ENCODE measurements at places on chromosomes 3 and 15.

- peak; percentile 71 for DNase-seq
Measured at GRCh38 chr15:79896131-79896633, 632 bp downstream of the MTHFS start.

DNA sequence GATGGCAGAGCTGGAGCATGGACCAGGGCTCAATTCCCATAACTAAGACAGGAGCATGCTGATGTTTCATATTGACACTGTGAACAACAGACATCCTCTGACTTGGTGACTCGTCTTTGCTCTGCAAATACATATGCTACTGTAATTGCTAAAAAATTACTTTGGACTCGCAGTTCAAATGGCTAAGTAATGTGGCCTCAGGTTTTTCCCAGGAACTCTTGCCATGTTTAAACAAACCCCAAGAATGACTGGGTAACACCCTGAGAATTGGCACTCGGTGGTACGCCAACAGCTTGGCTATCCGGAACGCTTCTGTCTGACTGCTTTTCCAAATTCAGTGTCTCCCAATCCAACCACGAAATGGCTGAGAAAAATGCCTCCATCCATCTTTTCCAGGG is 456.7 kb upstream of the THBS1 start:
- DNase-seq = no peak

GRCh38 chr15:80059786-80060355 is 395 bp downstream of the ZFAND6 start:
- DNase-seq = peak; percentile 60

- peak; percentile 61 for DNase-seq
Measured at GRCh38 chr3:105094588-105094987, 272.1 kb upstream of the ALCAM start.

DNA sequence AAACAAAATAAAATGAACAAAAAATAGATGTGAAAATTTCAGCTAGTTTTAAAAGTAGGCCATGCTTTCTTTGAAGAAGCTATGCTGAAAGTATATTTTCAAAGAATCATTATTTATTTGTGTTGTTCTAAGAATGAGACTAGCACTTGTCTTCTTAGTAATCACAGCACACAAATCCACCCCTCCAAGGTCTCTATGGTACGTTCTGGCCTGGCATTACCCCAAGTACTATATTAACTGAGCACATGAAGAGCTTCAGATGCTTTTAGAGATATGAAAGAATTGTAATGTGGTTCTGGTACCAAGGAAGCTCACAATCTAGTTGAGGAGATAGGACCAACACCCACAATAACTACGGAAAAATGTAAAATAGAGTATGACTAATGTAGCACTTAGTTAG is 416.5 kb downstream of the PLCL2 start:
- no peak for DNase-seq

- DNase-seq = no peak
Measured at GRCh38 chr3:101351829-101352228, 31.5 kb upstream of the IMPG2 start.

GRCh38 chr3:141659821-141660613 is 78.1 kb upstream of the RNF7 start:
- peak; percentile 36 for DNase-seq

GRCh38 chr15:56820333-56820732 is 87.0 kb upstream of the ZNF280D start:
- no peak for DNase-seq

DNA sequence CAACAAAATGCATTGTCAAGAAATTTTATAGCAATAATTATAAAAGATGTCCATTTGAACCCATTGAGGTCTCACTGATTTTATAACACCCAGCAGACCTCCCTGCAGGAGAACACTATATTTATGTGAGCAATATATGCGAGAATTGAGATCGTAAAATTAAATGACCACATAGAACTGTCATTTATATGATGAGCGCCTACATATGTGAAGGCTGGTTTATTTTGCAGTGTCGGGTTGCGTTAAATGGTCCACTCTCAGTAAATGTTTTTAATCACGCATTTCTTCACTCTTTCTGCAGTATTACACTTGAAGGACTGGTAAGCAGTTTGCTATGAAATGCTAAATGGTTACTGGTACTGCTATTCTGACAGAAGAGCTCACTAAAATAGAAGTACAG is 408.5 kb upstream of the AGTR1 start:
- no peak for DNase-seq

DNA sequence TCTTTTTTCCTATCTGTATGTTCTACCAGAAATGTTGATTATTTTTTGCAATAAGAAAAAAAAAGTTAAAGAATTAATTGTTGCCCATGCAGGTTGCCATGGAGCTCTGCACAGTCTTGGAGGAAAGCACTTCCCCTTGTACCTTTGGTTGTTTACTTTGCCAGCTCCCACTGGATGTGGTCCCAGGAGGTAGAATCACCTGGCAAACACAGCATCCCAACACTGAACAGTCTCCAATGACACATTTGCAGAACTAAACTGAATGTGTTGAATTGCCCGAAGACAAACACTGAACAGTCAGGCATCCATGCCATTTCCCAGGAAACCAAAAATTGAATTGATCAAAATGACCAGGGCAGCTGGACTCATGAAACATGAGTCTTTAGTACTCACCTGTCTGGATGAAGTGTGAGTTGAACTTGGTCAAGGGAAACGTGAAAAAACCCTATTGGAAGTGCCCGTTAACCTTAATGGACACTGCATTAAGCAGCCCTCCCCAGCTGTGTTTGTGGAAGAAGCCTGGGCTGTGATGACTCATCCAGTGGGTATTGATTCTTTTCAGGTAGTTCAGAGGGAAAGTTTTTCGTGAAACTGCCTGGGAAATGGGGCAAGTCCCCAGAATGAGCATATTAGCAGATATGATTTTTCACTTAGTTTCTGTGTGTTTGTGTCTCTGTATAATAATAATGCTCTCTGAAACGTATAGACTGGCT is 284.7 kb upstream of the STT3B start:
- no peak for DNase-seq

DNA sequence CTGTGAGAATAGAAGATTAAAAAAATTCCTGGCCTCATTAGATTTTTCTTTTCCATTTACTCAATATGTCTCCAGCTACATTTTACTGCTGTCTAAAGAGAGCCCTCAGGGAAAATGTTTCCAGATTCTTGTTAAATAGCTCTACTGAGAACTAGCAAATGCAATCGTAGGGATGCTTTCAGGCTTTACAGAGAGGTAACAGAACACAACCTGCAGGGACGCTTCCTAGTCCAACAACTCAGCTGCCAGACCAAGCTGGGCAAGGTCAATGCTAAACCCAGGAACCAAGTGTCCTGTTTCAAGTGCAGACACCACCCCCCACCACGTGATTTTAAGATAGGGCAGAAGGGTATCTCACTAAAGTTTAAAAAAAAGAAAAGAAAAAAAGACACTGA is 25.2 kb downstream of the ARHGEF3 start:
- no peak for DNase-seq

- DNase-seq = peak; percentile 11
Measured at GRCh38 chr3:181326637-181327223, 337.2 kb upstream of the DNAJC19 start.

GRCh38 chr3:170560296-170560695 is 25.6 kb downstream of the SLC7A14 start:
- DNase-seq = no peak

DNA sequence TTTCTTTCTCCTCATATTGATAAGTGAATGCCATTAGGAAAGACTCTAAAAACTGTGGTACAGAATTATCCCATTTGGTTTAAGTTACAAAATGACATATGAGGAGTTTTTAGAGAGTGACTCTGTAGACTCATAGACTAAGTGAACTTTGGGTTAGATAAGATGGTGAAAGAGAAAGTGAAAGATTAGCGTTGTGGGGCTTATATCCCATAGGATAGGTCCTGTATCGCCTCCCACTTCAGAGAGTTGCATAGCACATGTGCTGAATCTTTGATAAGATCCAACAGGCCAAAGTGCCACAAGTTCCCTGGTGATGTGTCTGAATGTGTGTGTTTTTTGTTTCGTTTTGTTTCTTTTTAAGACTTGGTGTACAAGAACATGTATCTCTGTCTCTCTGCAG is 666.9 kb downstream of the MECOM start:
- no peak for DNase-seq

GRCh38 chr15:70401709-70402108 is 304.0 kb upstream of the TLE3 start:
- no peak for DNase-seq

DNA sequence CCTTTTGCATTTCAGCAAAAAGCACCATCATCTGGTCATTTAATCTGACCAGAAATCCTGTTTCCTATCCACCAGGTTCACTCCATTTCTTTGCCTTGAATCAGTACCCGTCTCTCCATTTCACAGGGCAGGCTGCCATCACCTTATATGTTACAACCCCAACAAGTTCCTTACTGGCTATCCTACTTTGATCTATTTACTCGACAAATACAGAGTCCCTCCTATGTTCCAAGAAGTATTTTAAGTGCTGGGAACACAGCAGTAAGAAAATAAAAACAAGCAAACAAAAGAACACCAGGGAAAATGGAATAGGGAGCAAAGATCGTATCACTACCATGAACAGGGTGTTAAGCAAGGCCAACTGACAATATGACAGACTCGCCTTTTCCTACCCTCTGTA is 295.2 kb upstream of the WNT5A start:
- DNase-seq = no peak

DNA sequence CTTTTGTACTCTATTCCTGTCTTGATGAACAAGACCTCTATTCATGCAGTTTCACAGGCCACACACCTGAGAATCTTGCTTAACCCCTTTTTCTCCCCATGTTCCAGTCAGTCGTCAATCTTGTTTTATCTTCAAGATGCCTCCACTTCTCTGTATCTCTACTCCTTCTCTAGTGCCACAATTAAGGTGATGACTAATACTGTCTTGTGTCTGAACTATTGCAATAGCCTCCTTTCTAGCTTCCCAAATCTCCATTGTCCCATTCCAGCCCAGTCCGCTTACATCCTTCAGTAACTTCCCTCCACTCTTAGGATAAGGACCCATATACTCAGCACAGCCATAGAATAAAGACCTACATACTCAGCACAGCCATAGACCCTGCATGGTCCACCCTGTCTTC is 24.7 kb downstream of the CHST14 start:
- DNase-seq = no peak

DNA sequence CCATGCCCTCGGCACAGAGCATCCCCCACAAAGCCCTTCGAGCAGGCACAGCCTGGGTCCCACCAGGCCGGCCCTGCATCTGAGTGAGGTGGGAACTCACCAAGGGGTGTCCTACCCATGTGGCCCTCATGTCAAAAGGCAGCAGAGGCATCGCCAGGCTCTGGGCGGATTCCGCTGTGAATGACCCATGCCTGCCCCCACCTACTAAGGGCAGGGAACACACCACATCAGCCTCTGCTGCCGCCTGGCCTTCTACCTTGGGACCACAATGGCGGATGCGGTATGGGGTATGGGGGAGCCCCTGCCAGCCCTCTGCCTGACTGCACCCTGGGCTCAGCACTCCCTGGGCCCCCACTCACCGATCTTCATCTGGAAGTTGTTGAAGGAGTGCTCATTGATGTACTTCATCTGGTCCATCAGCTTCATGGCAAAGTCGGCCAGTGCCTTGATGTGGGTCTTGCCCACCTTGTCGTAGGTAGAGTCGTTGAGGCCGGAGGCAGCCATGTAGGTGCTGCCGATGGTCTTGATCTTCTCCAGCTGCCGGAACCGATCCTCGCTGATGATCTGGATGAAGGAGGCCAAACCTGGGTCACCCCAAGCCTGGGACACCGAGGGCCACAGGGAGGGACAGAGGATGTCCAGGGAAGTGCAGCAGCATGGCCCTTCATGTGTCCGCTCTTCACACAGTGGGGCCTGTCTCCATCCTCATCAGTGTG is 87.8 kb downstream of the SEC22A start:
- DNase-seq = no peak

DNA sequence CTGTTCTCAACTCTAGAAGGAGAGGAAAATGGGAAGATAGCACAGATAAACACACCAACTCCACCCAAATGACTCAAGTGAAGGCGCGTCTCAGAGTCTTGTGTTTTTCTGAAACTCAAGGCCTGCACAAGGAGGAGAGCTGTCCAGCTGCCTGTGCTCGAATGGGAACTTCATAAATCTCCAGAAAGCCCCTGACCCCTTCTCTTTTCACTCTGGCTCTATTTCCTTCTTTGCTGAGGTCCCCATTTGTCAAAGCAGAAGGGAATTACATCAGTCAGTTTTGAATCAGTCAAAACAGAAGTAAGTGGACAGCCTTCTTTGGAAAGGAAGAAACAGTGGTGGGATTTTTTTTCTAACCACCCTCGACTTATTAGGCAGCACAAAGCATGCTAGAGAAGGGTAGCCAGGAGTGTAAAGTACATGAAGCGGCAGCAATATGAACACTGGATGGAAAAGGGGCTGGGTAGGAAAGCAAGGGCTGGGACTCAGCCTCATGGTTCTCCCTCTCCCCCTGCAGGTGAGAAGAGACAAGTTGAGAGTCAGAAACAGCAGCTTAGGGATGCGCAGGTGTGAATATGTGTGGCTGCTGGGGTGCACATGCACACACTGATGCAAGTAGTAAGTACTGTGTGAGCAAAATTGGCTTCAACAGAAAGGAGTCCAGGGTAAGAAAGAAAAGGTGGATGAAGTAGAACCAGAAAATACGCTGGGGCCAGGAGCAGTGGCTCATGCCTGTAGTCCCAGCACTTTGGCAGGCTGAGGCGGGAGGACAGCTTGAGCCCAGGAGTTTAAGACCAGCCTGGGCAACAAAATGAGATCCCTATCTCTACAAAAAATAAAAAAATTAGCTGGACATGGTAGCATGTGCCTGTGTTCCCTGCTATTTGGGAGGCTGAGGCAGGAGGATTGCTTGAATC is 36.6 kb upstream of the MAGEF1 start:
- DNase-seq = peak; percentile 45

GRCh38 chr3:117282566-117282965 is 573.0 kb downstream of the TUSC7 start:
- DNase-seq = no peak

GRCh38 chr3:30941342-30941741 is 46.9 kb upstream of the GADL1 start:
- DNase-seq = no peak

DNA sequence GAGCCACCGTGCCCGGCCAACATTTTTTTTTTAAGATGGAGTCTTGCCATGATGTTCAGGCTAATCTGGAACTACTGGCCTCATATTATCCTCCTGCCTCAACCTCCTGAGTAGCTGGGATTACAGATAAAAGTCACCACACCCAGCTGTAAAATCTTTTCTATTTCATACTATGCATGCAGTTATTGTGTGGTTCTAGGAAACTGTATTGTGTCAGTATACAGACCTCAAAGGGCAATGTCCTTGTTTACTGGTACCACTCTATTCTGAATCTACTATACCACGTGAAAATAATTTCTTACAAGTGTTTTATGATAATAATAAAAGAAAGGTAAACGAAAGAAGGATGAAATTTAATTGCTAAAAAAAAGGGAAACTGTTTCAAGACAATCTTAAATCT is 123.5 kb upstream of the PTX3 start:
- DNase-seq = no peak

DNA sequence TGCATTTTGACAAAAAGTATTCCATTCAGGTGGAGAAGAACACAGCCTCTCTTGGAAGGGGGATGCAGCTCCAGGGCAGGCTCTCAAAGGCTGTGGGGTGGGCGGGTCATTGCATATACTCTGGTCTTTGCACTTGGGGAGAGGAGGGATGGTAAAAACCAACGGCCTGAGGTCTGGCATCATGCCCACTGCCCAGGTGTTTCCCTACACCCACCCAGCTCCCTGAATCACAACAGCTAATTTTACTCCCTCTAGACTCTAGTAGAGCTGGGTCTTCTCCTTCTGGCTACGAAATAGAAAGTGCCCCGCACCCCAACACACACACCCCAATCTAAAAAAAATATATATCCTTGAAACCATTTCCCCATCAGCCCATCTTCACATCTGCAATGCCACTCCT is 1.0 kb downstream of the MYLK start:
- DNase-seq = peak; percentile 41

- peak; percentile 64 for DNase-seq
Measured at GRCh38 chr15:34318277-34319079, 19.1 kb downstream of the SLC12A6 start.

GRCh38 chr3:43968465-43968864 is 273.2 kb upstream of the TOPAZ1 start:
- DNase-seq = no peak
